Articular chondrocyte of knee joint (primary cell): ENCODE measurements at places on chromosomes 16 and 17. TPM values are rescaled to one million over a fixed set of nuclear protein-coding genes. Genes with fewer than 3 reads are reported as not detected.

The GRIN2A gene
- under 0.01 and 0.13 TPM in 2 replicates for total RNA-seq

The NUDT16L1 gene
- total RNA-seq: 15.3 and 16.4 TPM in 2 replicates

The TBX6 gene
- total RNA-seq: 0.11 and 0.39 TPM in 2 replicates

The TPSB2 gene
- not detected in 2 replicates for total RNA-seq

The SLC6A2 gene
- total RNA-seq: not detected in 2 replicates

The CD300H gene
- total RNA-seq: not detected in 2 replicates
